Activated CD8-positive, alpha-beta memory T cell treated with anti-CD3 and anti-CD28 coated beads for 1 hour (primary cell): ENCODE measurements at places on chromosomes 12 and 14.

- DNase-seq = no peak
Observed at GRCh38 chr14:64117671-64118402, 176.3 kb downstream of the ESR2 start.

- no peak for DNase-seq
Observed at GRCh38 chr14:102885737-102886447, 36.6 kb upstream of the AMN start.

- no peak for DNase-seq
Observed at GRCh38 chr12:80838024-80838658, 99.6 kb downstream of the LIN7A start.

DNA sequence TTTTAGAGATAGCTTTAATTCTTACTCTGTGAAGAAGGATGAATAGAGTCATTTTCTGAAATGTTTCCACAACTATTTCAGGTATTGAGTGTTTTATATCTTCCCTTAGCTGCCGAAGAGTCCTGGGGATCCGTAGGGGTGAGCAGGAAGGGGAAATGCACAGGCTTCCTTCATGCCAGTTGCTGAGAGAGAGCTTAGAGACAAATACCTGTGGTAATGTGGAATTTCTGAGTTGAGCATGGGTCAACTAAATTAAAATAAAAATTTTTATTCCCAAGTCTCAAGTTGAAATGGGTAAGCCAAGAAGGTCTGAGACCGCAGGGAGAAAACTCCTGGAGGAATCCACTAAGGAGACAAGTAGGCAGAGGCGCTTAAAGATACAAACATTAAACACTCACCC, 185.7 kb downstream of the DAD1 start:
- no peak for DNase-seq

- DNase-seq = no peak
Observed at GRCh38 chr14:74596741-74597450, 15.1 kb downstream of the LTBP2 start.

GRCh38 chr12:55220725-55221124, at the start of gene OR10A7:
Gene OR10A7 (plus strand): TSS chr12:55221025. CDS start chr12:55221025, 0 bp downstream.
- no peak for DNase-seq

- DNase-seq = no peak
Observed at GRCh38 chr14:94925416-94926173, 155.7 kb upstream of the GSC start.

DNA sequence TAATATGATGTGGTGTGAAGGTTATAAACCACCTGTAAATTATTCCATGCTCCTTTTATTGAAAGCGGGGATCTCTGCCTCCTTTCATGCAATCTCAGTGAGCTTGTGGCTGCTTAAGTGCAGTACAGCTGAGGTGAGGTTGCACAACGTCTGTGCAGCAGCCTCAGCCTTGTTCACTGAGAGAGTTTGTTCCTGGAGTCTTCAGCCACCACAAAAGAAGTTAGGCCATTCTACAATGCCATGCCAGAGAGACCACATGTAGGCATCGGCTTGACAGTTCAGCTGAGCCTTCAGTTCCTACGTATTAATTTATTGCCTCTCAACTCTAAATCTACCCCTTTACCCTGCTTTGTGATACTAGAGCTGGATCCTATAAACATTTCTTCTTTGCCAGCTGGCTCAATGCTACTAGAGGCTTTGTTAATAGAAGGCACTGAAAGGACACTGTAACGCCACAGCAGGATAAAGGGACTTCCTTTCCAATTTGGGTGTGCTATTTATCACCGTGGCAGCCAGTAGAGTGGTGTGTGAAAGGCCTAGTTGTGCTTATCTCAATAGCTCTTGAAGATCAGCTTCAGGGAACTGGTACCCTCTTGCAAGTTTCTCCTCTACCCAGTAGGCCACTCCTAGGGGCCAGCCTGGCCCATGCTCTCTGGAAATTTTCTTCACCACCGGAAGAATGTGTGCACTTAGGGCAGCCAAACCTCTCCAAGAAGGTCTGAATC, 337.7 kb downstream of the IPO8 start:
- DNase-seq = no peak

- no peak for DNase-seq
Observed at GRCh38 chr14:68958553-68958952, 20.5 kb downstream of the ACTN1 start.

GRCh38 chr14:93648440-93649168, 139.7 kb downstream of the PRIMA1 start:
- DNase-seq = no peak

DNA sequence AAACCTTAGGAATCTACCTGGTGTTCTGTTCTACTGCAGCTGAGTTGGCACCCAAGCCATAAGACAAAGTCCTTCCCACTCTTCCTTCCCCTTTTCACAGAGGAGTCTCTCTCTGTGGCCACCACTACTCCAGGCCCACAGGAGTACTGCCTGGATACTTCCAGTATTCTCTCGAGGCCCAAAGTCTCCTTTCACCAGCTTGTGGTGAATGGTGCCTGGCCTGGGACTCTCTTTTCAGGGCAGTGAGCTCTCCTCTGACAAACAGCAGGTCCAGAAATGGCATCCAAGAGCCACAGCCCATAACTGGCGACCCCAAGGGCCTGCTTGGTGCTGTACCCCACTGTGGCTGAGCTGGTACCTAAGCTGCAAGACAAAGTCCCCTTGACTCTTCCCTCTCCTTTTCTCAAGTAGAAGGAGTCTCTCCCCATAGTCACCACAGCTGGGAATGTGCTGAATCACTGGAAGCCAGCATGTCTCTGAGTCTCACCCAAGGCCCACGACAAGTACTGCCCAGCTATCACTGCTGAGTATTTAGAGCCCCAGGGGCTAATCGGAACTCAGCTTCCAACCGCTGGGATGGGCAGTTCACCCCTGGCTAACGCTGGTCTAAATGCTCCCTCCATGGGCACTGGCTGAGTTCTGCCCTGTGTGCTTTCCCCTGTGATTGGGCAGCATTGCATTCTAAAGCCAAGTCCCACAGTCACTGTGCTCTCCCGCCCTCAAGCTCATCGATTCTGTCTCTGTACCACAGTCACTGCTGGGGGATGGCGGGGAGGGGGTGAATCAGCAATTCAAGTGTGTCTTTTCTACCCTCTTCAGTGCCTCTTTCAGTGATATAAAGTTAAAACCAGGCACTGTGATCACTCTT, 6.1 kb downstream of the A2ML1 start:
- no peak for DNase-seq

DNA sequence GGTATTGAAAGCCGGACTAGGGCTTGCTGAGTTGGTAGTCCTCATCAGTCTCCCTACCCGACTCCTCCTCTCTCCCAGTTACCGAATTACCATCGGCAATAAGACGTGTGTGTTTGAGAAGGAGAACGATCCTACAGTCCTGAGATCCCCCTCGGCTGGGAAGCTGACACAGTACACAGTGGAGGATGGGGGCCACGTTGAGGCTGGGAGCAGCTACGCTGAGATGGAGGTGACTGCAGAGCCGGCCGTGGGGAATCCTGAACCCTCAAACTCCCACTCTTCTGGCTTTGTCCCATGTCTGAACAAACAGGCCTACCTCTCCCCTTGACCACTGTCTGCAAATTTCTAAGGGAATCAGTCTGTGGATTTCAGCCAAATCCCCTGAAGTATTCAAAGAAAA, 82.9 kb downstream of the ACACB start:
- no peak for DNase-seq

- no peak for DNase-seq
Observed at GRCh38 chr12:91191513-91192111, 9.0 kb upstream of the DCN start.

DNA sequence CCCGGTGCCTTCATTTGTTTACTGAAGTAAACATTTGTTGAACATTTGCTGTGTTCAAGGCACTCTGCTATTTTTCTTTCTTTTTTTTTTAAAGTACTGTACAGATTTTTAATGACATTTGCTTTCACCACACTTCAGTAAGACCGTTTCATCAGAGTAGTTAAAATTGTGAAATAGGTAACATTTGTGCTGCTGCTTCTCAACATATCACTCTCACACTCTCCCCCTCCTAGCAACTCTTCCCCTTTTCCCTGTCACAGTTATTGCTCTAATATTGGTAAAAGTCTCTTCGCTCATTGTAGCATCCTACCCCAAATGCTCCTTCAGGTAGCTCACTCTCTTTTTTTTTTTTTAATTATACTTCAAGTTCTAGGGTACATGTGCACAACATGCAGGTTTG, 49.6 kb downstream of the SRGAP1 start:
- no peak for DNase-seq

DNA sequence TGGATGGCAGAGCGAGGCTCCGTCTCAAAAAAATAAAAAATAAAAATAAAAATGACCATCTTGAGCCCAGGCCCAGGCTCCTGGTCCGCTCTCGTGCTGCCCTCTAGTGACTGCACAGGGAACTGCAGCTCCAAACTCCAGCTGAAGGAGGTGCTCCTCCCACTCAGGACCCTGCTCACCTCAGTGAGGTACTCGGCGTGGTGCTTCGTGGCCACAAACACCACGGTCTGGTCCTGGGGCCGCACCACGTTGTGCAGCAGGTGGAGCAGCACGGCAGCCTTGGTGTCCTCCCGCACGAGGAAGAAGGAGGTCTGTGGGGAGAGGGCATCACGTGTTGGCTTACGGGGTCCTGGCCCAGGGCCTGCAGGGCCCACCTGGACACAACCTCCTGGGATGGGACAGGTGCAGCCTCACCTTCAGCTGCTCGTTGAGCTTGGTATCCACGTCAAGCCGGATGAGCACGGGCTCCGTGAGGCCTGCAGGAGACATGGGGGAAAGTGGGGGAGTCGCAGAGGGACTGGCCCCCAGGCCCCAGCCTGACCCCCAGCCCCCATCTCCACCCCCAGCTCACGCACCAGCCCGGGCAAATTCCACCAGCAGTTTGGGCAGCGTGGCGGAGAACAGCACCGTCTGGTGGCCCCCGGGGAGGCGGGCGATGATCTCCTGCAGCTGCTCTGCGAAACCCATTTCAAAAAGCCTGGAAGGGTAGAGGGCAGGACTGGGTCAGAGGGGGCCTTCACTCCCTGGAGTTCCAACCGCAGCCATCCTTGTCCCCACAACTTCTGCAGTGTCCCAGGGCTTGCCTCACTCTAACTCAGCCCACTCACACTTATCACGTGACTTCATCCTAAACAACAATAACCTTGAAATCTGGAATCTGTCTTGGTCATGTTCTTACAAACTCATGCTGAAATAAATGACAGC, 10.6 kb downstream of the DDX54 start:
- DNase-seq = peak; percentile 31

DNA sequence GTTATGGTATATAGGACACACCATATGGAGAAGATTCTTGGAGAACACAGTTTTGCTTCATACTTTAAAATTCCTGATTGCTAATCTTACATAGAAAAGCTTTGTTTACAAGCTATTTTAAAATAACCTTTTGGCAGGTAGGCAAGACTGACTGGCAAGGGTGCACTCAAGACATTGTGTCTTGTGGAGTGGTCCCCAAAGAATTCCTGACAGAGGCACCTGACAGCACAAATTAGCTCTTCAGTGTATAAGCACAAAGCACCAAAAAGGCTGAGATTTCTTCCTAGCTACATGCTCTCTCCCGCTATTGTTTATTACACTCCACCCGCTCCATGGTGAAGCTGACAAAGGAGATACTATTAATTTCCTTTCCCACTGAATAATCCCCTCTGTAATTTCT, 139.4 kb downstream of the MON2 start:
- DNase-seq = no peak

GRCh38 chr12:100164153-100164704, 21.6 kb upstream of the BLTP3B start:
- DNase-seq = no peak

DNA sequence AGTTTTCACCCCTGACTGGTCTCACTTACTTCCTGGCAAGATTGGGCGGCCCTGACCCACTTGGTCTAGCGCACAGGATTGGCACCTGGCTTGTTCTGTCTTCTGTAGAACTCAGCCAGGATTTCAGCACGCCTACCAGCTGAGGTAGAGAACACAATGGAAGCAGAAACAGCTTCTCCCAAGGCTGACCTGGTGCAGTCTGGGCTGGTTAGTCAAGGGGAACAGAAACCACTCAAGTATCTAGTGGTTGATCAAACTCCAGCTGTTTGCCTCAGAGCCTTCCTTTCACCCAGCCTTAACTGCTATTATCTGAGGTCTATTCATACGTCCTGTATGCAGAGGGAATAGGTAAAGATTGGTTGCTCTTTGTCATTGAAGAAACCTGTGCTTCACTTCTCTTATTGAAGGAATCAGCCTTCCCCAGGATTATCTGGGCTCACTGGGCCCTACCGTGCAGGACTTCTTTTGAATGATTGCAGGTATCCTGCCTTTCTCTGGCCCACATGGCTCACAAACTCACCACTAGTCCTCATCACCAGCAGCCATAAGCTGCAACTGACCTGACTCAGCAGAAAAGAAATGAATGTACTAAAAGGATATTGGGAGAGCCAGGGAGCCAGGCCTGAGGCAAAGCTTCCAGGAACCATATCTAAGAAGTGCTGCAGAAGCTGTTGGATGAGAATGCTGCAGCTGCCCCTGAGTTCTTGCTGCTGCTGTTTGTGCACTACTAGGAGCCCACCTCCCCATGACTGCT, 2.5 kb upstream of the PLEKHD1 start:
- no peak for DNase-seq

DNA sequence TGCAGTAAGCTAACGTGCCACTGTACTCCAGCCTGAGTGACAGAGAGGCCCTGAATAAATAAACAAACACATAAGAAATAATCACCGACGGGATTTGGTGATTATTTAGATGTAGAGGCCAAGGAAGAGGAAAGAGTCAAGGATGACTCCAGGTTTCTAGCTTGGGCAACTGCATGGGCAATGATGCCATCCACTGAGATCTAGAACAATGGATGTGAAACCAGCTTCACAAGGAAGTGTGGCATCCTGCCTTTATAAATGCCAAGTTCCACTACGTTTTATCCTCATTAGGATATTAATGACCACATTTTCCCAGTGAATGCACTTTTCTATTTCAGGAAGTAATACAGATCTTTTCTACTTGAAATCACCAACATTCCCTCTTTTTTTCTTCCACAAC, 10.9 kb upstream of the PTGER2 start:
- no peak for DNase-seq

DNA sequence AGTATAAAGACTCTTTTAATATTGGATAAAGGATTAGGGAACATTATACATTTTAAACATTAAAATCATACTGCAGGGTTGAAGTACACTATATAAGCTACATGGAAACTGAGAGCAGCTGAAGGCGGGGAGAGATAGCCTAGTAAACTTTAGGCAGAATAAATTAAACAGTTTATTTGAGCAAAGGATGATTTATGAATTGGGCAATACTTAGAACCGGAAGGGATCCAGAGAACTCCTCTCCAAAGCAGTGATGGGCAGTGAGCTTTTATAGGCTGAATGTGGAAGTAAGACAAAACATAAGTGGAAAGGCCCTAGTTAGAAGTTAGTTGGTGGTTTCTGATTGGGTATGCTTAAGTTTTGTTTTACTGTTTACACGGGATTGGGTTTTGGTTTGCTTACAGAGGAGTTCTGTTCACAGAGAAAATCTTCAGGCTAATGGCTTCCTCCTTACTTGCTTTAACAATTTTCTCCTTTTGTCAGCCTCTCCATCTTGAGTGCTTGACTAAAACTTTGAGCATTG, 18.9 kb downstream of the LEMD3 start:
- DNase-seq = no peak

DNA sequence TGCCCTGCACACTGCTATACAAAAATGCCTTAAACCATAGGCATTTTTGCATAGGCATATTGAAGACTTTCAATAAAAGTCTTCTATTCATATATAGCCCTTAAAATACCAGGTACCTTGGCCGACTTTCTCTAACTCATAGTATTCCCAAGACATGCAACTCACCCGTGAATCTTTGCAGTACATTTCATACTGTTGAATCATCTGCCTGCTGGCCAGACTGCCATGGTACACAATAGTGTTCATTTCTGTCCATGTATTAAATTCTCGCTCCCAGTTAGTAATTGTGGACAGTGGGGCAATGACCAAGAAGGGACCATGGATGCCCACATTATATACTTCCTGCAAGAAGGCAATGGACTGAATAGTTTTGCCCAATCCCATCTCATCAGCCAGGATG, 24.3 kb upstream of the SUPT16H start:
- no peak for DNase-seq

GRCh38 chr12:76713986-76714385, 49.9 kb upstream of the ZDHHC17 start:
- DNase-seq = no peak
